ENCODE measurements at places on chromosomes 6 and 20.

GRCh38 chr6:40986921-40987819 is 51.9 kb downstream of the UNC5CL start:
- DNase-seq: no peak

DNA sequence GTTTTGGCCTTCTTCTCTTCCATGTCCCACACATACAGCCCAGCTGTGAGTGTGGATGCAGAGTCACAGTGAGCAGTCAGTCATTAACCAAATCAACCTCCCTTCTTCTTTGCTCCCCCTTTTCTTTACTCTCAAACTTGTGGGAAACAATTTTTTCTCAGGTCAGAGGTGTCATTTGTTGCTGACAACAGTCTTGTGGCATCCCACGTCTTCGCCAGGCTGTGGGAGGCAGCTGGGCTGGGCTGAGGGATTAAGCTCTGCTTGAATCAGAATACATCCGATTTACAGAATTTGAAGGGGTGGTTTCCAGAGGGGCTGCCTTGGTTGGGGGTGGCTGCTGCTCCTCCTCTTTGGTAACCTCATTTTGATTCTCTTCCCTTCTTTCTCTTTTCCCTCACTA is 40.5 kb downstream of the SCGN start:
- DNase-seq: no peak

DNA sequence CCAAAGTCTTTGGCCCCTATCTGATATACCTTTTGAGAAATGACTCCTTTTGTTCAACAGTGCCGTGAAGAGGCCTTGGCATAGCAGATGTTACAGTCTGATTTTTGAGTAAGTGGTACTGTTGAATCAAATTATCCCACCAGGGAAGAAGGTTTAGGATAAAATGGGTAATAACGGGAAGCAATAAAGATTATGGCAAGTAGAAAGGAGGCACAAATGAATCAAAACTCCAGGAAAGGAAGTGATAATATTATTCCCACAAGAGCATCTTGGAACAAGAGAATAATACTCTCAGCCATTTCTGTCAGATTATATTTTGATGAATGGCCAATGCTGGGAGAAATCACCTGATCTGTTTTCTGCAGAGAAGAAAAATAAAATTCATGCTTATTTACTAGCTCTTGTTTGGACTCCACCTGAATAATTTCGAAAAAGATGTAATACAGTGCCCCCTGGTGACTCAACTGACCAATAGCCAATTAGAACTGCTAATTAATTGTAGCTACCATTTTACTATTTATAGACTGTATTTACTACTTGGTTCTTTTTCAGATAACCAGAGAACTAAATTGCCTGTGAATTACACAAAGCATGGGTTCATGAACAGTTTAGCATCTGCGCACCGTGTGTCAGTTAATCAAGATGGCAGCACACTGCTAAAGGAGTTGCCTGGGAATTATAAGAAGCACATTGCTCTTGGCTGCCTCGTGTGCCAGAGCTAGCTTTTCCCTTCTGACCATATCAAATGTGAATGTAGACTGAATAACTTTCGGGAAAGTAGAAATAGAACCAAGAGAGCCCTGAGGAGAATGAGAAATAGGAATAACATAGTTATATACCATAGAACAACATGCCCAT is 78.5 kb upstream of the TRDN start:
- DNase-seq: no peak

DNA sequence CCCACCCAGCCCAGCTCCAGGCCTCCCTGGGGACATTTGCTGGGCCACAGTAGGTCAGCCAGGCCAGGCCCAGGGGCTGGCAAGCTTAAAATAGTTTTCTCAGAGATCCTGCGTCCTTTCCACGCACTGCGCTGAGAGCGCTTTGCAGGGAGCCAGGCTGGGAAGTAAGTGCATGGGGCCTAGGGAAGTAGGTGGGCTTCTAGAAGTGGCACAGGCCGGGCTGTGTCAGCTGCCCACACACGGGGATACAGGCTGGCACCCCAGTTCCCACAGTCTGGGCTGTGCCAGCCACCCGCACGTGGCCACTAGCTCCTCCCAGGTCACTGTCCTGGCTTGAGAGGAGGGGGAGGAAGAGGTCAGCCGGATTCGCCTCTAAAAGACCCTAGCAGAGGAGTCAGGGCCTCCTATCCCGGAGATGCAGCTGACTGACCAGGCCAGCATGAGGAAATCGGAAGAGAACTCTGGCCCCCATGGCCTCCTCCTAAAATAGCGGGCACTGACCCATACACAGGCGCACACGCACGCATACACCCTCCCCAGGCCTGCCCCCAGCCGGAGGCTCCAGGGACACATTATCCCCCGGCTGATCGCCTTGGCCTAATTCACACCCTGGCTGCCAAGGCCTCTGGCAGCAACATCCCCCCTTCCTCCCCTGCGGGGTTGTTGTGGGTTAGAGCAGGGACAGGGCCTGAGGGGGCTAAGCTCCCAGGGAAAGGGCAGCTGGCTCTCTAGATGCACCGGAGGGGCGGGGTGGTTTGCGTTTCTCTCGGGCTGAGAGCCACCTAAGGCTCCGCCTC is 5.4 kb downstream of the SLCO4A1 start:
- no peak for DNase-seq

DNA sequence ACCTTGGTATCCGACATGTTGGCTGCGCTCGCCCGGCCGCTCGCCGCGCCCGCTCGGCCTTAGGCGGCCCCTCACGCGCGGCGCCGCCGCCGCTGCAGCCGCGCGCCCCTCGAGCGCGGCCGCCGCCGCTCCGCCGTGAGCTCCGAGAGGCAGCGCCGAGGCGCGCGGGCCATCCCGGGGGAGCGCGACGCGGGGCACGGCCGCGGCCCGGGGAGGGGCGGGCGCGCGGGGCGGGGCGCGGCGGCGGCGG is at the start of gene KIF13A:
TSS of gene KIF13A (minus strand) at position 189 of the 250 bp plus-strand sequence. CDS start at position 17, 172 bp downstream.
- DNase-seq: no peak

DNA sequence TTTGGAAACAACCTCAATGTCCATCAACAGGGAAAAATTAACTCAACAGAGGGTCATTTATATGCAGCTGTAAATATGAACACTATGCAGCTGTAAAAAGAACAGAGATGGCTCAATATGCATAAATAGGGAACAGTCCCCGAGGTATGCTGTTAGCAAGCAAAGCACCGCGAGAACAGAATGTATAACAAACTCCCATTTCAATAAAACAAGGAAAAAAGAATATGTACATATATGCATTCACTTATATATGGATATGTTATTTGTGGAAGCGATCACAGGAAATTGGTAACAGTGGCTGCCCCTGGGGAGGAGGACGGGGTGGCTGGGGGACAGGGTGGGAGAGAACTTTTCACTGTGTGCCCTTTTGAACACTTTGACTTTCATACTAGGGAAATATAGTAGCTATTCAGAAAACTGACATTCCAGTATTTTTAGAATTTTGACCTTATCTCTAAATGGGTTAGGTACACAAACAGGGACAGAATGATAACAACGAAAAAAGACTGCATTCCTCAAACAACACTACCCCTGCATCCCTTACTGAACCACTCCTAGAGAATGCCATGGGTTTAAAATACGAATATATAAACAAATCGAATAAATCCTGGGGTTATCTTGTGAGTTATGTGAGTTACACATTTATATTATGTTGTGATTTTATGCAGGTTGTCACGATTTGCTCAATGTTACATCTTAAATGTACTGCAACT is 64.5 kb downstream of the KCNB1 start:
- DNase-seq: no peak

DNA sequence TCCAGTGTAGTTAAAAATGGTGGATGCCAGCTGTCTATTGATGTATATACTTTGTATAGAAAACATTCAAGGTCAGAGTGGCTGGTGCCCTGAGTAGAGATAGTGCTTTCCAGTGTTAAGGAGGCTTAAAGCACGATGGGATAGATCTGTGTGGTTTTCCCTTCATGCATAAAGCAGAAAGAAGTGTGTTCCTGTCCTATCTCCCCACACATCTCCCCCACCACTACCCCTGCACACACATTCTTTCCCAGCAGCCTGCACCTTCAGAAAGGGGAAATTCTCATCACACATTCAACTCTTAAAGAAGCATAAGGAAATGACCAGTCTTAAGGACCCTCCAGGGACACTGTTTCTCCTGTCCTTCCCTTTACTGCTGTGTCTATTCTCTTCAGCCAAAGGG is 221.7 kb upstream of the TAB2 start:
- no peak for DNase-seq

DNA sequence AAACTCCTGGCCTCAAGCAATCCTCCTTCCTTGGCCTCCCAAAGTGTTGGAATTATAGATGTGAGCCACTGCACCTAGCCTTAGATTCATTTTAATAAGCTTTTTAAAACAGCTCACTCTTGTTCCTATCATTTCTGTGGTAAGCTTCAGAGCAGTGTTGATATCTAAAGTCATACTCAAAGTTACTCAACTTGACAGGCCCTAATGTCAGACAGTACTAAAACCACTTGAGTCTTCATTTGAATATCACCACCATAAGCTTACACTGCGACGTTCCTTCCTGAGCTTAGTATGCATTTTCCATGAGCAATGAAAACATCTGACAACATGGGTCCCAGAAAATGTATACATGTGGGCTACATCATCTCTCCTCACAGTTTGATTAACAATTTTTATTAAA is 6.0 kb downstream of the FUCA2 start:
- DNase-seq: no peak

DNA sequence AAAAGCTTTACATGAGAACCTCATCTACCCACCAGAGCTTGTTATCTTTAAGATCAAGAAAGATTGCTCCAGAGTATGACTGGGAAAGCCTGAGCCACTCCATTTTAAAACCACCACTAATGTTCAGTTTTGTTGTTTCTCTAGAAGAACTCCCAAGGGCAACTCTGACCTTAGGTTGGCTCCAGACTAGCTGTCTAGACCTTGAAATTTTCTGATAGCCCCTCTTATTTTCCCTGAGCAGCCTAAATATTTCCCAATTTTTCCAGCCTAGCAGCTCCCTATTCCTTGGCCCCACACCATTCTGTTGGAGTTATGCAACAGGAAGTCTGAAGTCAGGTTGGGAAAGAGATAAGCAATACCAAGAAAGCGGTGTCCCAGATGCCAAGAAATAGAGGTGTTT is 84.6 kb upstream of the TCF21 start:
- no peak for DNase-seq

GRCh38 chr6:121548131-121548530 is 112.7 kb downstream of the GJA1 start:
- DNase-seq: no peak

DNA sequence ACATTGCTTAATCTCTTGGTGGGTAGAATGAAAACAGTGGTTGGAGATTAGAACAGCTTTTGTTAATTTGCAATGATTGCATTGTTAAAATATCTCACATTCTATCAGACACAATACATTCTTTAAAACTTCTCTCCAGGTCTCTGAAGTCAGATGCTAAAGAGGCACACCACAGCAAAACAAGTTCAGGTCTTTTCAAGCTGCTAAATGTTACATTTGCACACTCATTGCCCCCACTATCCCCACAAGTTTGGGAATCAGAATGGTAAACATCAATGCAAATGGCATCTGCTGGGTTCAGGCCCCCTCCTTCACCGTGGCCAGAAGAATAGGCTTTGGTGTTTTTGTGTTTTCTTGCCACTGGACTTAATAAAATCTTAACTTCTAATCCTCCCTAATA is 10.1 kb upstream of the HAO1 start:
- no peak for DNase-seq

- DNase-seq: no peak
Measured at GRCh38 chr6:114342086-114342825, 567 bp downstream of the HS3ST5 start.

DNA sequence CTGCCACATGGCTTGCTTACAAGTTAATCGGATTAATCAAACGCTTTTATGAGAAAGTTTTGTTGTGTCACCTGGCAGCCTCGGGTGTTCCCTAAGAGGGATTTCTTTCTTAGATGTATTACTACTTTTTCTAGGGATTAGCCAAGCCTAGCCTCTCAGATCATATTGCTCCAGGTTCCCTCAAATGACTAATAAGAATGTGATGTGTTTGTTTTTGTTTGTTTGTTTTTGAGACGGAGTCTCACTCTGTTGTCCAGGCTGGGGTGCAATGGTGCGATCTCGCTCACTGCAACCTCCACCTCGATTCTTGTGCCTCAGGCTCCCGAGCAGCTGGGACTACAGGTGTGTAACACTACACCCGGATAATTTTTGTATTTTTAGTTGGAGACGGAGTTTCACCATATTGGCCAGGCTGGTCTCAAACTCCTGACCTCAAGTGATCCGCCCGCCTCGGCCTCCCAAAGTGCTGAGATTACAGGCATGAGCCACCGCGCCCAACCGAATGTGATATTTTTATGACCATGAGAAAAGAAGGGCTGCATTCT is 977 bp downstream of the HMGN4 start:
- no peak for DNase-seq

GRCh38 chr6:142850679-142851423 is 94.1 kb downstream of the HIVEP2 start:
- DNase-seq: no peak

DNA sequence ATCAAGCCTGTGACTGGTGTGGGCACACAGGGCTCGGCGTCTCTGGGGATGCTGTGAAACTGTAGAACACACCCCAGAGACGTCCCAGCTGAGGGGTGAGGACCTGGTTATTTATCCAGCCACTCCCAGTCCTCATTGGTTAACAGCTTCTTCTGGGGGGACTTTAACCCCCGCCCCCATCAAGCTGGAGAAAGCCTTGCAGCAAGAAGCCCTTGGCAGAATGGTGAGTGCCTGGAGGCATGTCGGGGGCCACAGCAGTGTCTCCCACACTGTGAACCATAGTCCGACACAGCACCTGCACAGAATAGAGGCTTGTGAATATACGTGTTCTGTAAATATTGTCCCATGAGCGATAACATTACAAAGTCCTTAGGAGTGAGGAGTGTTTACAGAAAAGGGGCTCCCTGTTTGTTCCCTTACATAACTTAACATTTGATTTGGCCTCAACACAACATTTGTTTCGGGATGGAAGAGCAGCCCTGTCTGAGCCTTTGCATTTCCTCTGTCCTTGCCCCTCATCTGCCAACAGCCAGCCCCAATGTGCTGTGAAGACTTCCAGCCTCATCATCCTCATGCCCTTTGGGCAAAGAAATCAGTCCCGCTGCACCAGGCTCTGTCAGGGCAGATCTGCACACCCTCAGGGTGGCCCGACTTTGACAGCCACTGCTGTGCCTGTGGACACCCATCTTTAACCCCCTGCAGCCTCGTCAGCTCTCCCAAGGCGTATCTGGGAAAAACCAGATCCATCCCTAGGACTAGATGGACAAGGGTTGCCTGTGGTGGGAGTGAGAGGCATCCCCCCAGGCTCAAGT is 2.2 kb upstream of the RRBP1 start:
- no peak for DNase-seq

GRCh38 chr20:51800872-51801121 is 1.5 kb downstream of the SALL4 start:
- DNase-seq: no peak

DNA sequence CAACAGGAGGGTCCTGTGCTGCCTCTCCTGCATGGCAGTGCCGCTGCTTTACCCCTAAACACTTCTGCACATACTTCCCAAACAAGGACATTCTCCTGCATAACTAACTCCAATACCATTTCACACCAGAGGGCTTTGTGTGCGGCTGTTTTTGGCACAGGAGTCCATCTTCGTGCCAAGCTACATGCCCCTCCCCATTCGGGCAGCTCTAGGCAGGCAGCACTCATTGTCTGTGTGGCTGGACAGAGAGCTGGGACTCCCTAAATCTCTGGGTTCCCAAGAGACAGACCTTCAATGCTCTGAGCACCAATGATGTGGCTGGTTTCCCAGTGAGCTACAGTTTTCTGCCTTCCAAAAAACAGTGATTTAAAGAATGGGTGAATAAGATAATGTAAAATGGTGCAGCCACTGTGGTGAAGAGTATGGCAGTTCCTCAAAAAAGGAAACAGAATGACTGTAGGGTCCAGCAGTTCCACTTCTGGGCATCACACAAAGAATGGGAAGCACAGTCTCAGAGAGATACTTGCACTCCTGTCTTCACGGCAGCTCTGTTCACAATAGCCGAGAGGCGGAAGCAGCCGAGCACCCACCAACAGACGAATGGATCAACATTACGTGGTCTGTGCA is 80.3 kb upstream of the DUSP22 start:
- no peak for DNase-seq
